ENCODE measurements at places on chromosomes 6 and 20.

DNA sequence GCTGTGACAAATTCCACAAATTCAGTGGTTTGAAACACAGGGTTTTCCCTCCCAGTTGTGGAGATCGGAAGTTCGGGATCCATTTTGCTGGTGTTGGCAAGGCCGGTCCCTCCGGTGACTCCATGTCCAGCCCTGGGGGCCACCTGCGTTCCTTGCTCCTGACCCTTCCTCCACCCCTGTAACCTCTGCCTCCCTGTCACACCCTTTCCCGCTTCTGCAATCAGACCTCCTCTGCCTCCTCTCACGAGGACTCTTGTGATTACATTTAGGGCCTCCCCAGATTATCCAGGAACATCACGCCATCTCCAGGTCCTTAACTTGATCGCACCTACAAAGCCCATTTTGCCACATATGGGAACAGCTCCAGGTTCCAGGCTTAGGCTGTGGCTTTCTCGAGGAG is 12.5 kb downstream of the RPS6KA2 start:
- no peak for DNase-seq

- no peak for DNase-seq
Measured at GRCh38 chr6:99933129-99933528, 60.9 kb downstream of the MCHR2 start.

DNA sequence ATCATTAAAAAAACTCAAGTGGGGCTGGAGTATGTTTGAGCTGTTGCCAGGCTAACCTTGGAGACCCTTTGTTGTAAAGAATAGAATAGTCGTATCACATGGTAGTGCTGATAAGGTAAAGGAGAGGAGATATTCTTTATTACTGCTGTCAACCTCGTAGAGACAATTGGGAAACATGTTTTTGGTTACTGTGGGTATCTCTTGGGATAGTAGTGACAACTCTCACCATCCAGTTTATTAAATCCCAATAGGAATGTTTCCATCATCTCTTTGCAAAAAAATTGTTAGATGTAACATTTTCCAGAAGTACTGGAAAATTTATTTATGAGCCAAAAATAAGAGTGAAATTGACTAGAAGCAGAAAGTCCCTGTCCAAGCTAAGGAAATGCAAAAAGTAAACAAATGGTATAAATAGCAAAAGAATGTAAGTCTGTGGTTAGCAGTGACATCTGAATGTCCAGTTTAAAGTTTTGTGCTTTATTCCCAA is 829.3 kb upstream of the CITED2 start:
- no peak for DNase-seq

- DNase-seq: no peak
Measured at GRCh38 chr6:53795340-53795701, 516 bp downstream of the LRRC1 start.

- DNase-seq: no peak
Measured at GRCh38 chr6:163543321-163543720, 128.8 kb downstream of the QKI start.

- DNase-seq: no peak
Measured at GRCh38 chr6:101266063-101266462, 127.4 kb upstream of the GRIK2 start.

- DNase-seq: peak; percentile 32
Measured at GRCh38 chr6:156866220-156867015, 89.2 kb downstream of the ARID1B start.

DNA sequence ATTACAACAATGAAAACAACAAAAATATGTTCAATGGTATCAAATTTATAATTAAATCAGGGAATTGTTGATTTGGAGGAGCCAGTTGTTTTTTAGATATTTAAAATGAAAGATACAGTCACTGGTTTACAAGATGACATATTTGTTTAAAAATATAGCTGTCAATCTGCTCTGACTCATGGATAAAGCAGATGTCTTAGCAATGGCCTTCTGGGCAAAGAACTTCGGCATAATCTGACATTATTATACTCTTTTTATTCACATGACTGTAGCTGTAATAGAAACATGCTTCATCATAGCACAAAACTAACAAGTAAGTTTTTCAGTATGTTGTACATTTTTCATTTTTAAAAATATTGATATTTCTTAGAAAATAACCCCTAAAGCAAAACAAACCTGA is 267.4 kb downstream of the CENPW start:
- no peak for DNase-seq

- peak; percentile 11 for DNase-seq
Measured at GRCh38 chr20:33211817-33212424, 5.2 kb upstream of the BPIFA3 start.

DNA sequence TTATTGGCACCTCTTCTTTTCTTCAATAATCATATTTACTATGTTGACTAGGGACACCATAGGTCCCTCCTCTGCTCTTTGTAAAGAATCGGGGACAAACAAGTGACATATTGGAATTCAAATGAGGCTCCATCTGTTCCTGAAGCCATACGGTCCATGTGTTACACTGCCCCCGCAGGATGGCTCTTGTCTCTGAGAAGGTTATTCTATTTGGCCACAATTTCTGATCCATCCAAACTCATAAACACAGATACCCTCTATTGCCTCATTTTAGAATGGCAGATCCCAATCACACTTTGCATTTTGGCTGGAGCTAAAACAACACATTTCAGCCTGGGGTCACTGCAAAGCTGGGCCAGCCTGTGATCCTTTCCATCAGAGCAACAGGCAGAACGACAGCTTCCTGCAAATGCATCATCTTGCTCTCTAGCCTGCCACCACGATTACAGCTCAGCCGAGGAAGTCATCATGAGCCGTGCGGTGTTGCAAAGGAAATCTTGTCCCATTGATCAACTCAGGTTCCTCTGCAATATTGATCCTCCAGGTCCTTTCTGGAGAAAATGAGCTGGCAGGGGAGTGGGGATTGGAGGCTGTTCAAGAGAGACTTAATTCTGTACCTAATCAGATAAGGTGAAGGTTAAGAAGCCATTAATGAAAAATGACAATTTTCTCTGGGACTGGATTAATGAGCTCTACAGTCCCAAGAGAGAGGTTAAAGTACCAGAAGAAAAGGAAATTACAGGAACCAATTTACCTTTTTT is 73.1 kb downstream of the AGPAT4 start:
- DNase-seq: no peak

GRCh38 chr6:96794980-96795379 is 42.3 kb downstream of the GPR63 start:
- no peak for DNase-seq

- peak; percentile 23 for DNase-seq
Measured at GRCh38 chr20:3749689-3750531, 17.4 kb downstream of the HSPA12B start.

DNA sequence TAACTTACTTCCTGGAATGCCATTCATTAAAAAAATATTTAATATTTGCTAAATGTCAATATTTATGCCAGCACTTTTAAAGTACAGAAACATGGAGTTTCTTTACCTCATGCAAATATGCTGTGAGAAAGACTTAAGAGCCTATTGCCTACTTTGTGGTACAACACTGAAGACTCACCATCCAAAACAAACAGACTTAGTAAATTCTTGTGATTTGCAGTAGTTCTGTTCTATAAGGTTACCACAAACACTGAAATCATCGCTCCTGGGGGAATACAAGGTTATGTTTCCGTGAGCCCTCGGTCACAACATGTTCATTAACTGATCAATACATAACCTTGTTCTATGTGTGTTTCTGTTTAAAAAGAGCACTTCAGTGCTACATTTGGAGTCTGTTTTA is 78.3 kb downstream of the ATG5 start:
- no peak for DNase-seq

GRCh38 chr20:3093861-3094361 is 9.4 kb upstream of the AVP start:
- DNase-seq: no peak

- DNase-seq: no peak
Measured at GRCh38 chr6:156564807-156565149, 212.4 kb upstream of the ARID1B start.
